ENCODE measurements at places on chromosomes 3 and 15.

DNA sequence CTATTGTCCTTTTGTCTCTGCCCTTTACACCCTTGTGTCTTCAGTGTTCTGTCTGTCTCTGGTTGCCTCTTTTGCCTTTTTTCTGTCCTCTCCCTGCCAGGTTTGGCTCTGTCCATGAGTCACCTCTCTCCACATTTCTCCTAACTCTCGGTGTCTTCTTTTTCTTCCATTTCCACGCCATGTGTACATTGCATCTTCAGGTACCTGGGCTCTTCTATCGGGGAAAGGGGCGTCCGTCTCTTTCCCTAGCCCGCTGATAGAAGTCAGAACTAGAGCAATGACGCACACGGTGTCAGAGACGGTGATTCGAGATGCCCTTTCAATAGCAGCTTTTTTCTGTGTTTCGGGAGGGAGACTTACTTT lies 641 bp downstream of the OPA1 start:
- DNase-seq, result no peak

DNA sequence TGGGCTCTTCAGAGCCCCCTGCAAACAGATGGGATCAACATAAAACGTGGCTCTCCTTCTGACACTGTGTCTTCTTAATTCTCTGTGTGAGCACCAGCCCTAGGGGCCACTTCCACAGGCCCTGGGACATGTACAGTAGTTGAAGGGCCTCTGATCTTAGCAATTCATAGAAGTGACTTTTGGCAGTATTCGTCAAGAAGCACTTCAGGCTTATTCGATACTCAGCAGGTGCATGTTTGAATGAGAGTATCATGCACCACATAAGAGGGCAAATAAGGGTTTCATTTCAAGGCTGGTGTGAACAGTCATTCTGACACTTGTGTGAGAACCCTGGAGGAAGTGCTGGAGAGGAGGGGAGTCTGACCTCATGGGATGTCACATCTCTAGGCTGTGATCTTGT lies 113.9 kb downstream of the GABRG3 start:
- DNase-seq, result no peak

- DNase-seq, result no peak
Measured at GRCh38 chr3:30308131-30308530, 298.3 kb upstream of the TGFBR2 start.

DNA sequence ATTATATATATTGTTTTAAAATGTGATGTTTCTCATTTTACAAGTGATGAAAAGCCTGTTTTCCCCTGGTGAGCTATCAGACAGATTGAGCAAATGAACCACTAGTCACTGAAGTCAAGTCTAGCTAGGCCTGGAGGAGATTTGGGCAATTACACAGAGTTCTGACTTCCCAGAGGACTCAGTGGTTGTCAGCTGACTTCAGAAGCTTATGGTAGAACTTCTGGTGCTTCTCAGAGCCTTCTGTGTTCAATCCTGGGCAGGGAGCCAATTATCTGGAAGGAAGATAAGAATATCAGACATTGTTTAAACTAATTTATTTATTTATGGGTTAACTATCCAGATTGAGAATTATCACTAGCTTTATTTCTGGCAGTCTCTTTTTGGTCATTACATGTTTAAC lies 37.7 kb upstream of the NAALADL2 start:
- no peak for DNase-seq

DNA sequence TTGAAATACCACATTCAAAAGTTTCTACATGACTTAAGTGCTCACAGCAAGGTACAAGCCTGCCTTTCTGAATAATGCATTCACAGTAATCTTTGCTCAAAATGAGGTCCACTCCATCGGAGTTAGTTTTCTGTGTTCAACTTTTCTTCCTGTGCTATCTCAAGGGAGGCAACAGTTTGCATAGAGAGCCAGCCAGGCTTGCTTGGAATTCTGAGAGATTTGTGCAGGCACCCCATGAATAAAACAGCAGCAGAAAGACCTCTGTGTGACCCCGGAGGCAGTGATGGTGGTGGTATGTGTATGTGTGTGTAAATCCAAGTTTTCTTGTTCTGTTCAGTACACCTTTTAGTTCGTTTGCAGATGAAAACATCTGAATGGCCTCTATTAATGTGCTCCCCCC lies 124.0 kb downstream of the ADAMTS9 start:
- DNase-seq, result no peak
